Activated naive CD4-positive, alpha-beta T cell (primary cell): ENCODE measurements at places on chromosomes 11 and 22.

GRCh38 chr11:16364254-16364653 lies 7.9 kb upstream of the SOX6 start:
- no peak for DNase-seq

DNA sequence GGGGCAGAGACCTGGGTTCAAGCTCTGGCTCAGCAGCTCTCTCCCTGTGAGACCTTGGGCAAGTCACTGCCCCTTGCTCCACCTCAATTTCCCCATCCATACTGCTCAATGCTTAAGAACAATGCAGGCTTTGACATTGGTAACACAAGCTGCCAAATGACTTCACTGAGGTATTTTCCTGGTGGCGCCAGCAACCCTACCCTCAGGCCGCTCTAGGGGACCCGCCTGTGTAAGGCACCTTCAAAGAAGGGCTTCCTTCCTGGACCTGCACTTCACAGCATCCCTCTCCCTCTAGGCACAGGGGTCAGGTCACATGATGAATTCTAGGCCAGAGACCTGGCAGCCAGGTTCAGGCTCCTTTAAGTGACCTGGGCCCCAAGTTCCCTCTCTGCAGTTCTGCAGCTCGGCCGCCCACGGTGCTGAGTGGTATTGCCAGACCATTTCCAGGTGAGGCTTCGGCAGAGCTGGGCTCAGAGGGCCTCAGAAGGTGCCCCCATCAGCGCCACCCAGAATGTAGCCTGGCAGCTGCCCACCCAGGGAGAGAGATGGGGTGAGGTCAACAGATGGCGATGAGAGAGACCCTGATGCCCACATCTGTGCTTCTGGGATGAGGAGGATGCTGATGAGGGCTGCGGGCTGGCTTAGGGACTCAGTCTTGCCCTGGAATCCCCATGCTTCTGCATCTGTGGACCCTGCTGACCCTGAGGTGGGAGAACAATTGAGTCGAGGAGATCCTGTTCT lies 4.5 kb downstream of the WNT11 start:
- no peak for DNase-seq

GRCh38 chr11:79440571-79441460 lies at the start of gene TENM4:
TSS of gene TENM4 (minus strand) at chr11:79441030. CDS start at chr11:79069944, 371,086 bp downstream.
- no peak for DNase-seq

DNA sequence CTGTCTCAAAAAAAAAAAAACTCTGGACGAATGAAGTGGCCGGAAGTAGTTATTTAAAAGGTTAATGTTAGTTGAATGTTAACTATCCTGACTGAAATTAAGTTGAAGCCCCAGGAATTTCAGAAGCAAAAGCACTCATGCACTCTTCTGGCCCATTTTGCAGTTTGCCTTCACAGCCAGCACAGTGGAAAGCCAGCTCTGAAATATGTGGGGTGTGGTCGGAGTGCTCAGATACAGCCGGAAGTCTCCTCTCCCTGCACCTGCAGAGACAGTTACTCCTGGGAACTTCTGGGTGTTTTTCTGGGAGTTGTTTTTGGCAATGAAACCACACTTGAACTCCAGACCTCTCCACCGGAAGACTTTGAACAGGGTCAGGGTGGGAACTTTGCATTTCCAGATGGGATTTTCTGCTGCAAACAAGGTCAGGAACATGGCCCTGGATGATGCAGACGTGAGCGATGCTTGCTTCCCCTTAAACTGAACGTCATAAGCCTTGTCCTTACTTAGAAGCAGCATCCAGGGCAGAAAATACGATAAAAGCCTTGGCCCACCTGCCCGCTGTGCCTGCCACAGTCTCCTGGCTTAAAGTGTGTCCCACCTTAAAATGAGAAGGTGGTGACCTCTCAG lies 21.5 kb upstream of the CABP2 start:
- no peak for DNase-seq

DNA sequence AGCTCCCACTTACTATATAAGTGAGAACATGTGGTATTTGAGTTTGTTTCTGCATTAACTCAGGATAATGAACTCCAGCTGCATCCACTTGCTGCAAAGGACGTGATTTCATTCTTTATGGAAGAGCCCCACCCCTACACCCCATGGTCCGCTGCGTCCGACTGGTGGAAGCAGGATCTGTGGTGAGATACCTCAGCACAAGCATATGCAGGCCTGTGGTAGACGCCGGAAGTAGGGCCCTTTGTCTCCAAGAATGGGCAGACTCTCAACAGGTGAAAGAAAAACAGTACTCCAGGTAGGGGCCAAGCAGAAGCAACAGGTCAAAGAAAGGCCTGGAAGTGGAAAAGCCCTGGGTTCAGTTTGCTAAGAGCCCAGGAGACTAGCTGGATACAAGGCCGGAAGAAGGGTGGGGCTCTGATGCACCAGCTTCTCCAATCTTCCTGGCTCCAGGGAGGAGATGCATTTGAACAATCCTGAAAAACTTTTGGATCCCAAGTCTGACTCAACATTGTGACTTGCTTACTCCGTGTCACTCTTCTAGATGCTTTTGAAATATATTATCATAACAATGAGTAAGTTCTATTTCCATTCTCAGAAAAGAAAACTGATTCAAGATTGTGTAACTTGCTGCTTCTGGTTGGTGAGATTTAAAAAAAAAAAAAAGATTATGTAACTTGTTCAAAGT lies 30.4 kb downstream of the NEAT1 start:
- DNase-seq: no peak

DNA sequence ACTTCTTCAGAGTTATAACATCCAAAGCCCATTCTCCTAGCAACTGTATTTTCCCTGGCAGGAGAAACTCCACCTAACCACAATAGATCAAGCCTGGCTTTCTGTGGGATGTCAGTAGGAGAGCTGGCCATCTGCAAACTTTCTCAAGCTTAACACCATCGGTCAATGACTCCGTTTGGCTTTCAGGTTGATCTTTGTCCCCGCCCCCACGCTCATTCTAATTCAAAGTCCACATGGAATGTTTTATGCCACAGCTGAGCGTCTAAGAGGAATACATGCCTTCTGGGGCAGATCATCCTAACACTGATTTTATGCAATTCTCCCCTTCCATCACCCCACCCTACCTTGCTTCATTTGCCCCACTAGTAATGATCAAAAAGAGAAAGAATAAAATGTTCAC lies 4.8 kb downstream of the GVQW3 start:
- DNase-seq: no peak

DNA sequence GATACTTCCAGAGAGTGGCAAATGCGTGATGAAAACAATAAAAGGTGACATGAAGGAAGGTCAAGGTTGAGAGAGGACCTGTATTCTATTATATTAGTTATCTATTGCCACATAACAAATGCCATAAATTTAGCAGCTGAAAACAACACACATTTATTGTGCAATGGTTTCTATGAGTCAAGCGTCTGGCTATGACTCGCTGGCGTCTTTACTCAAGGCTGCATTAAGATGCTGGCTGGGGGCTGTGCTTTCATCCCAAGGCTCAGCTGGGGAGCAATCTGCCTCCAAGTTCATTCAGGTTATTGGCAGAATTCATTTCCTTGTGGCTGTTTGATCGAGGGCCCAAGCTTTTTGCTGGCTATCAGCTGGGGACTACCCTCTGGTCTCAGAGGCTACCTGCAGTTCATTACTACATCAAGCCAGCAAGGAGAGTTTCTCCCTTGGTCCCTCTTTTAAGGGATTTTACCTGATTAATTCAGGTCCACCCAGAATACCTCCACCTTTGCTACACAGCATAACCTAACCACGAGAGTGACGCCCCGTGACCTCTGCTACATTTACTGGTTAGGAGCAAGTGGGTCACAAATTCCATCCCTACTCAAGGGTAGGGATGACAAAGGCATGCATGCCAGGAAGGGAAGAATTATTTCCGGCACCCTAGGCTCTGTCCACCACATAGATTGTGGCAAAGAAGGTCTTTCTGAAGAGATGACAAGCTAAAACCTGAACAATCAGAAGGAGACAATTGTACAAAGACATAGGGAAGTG lies 549.1 kb downstream of the MN1 start:
- no peak for DNase-seq

DNA sequence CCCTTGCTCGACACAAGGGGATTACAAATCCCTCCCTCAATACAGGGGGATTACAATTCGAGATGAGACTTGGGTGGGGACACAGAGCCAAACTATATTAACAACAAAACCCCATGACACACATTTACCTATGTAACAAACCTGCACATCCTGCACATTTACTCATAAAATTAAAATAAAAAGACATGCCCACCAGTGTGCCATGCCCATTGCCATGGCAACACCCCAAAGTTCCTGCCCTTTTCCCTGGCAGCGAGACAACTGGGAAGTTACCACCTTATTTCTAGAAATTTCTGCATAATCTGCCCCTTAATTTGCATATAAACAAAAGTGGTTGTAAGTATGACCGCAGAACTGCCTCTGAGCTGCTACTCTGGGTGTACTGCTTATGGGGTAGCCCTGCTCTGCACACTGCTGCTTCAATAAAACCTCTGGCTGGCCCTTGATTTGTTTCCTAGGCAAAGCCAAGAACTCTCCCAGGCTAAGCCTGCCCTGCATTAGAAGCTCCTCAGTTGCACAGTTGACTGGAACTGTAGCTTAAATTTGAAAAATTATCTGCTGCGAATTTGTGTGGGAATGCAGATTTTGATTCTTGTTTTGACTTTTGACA lies 8.6 kb upstream of the INCENP start:
- DNase-seq: no peak

DNA sequence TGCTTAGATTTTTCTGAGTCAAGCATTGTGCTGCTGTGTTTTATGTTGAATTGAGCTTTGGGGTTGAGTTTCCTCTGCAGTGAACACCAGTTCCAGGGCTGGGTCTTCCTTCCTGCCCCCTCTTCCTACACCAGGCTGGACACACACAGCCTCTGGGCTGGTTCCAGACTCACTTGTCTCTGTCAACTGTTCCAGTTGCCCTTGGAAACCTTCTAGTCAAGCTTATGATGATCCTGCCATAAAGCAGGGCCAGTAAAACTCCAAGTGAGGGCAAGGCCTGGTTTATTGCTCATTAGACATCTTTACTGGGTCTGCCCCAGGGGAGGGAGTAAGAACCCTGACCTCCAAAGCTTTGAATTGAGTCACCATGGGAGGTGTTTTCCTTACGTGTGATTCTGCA lies 61.1 kb downstream of the KIAA1671 start:
- DNase-seq: no peak

GRCh38 chr11:95883381-95883780 lies 40.5 kb downstream of the MTMR2 start:
- DNase-seq: no peak

- DNase-seq: no peak
Observed at GRCh38 chr11:91800208-91800914, 424.3 kb upstream of the FAT3 start.

DNA sequence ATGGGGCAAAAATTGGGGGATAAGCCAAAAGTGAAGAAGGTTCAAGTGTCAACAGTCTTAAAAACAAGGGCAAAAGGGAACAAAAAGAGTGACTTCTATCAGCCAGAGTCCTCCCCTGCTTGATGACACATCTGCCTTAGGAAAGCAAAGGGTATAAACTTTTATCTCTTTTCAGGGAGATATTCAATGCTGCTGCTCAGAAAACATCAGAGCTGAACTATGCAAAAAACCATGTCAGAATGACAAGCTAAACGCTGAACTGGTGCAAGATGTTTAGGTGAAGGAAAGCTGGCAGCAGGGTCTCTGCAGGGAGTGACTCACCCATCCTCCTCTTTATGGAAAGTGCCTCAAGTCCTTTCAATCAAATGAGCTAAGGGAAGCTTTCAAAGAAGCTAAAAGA lies 24.7 kb downstream of the ALG9 start:
- no peak for DNase-seq

GRCh38 chr11:78381865-78382264 lies 35.8 kb downstream of the GAB2 start:
- DNase-seq: no peak

- DNase-seq: no peak
Observed at GRCh38 chr22:17846326-17846992, 72.2 kb upstream of the BID start.

DNA sequence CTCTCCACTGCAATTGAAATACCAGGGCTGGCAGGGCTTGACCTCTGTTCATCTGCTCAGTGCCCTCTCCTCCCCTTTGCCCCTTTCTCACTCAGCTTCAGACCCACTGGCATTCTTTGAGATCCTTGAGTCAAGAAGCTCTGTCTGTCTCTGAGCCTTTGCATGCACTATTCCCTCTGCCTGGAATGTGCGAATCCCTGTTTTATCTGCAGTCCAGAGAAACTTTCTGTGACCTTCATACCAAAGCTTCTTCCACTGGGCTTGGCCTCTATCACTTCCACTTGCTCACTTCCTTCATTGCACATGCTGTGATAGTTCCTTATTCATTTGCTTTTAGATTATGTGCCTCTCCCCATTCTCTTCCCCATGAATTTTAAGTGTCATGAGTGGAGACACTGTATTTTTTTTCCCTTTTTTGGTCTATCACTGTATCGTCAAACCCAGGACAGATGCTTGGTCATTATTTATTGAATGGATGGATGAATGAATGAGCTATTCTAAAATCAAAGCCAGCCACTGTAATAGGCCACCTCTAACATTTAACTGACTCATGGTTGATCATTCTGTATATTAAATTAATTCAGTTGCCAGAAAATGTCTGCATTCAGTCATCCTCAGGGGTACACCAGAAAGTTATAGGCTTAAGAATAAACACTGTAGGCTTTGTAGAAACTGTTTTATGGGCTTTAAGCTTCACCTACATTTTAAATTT lies 88.7 kb upstream of the TIMP3 start:
- DNase-seq: no peak

DNA sequence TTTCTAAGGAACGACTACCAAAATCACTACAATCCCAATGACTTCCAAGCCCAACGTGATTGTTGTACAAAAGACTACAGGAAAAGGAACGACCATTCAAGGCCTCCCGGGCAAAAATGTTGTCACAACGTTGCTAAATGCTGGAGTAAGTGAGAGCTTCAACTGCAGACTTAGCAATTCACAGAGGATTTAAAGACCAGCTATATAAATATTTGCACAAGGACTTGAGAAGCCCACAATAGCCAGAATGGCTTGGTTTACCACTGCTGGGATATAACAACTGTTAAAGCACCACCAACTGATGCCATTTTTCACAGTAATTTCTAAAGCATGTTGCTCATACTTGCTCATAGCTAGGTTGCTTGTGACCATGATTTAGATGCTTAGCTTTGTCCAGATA lies 78.3 kb downstream of the EMSY start:
- DNase-seq: no peak

GRCh38 chr11:68373815-68374501 lies 61.6 kb downstream of the LRP5 start:
- DNase-seq: no peak

DNA sequence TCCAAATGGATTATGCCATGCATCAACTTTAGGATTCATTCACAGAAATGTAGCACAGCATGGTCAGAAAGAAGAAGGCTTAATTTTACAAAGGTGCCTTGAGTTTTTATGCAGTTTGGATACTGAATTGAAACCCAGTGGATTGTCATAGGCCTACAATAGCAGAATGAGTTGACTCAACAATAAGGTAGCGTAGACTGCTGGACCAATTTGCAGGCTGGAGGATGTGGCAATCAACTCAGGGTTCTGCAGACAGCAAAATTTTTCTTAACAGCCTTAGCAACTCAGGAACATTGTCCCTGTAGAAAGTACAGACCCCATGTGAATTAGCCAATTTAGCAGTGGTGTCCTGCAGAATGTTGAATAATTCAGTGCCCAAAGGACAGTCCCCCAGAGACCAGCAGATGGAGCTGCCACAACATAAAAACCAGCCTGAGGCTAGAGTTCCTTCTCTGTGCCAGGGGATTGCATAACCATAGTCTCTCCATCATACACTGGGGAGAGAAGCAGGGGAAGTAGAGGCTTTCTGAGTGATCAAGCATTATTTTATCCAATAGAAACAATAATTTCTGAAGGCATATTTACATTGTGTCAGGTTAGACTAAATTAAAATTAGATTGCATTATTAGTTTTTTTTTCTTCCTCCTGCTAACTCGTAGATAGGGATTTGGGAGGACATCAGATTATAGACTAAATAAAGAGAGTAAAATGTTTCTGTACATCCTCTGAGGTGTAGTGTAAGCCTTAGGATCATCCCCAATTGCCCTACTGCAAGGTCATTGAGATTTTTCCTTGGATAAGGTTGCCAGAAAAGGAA lies 20.3 kb upstream of the MRPL17 start:
- DNase-seq: peak; percentile 5
